ENCODE measurements at places on chromosomes 6 and 20.

DNA sequence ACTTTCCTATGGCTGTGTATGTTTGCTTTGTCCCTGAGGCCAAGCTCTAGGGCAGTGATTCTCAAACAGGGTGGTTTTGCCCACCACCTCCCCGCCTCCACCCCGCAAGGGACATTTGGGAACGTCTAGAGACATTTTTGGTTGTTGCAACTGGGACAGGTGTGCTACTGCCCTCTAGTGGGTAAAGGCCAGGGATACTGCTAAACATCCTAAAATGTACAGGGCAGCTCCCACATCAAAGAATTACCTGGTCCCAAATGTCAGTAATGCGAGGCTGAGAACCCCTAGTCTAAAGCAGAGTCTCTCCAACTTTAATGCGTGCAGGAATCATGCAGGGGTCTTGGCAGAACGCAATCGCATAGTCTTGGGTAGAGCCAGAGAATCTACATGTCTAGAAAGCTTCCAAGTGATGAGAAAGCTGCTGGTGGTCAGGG is 5.1 kb downstream of the KCNS1 start:
- DNase-seq = no peak

GRCh38 chr6:121492536-121492935 is 57.1 kb downstream of the GJA1 start:
- DNase-seq = no peak

- no peak for DNase-seq
These were observed 31.7 kb downstream of the MOXD1 start for GRCh38 chr6:132369526-132369925.

- DNase-seq = peak; percentile 85
These were observed 789 bp downstream of the CCND3 start for GRCh38 chr6:41940759-41941279.
